NCI-H446 treated with DMSO at 0.1 percent for 48 hours (cell line): ENCODE measurements at places on chromosomes 7 and 10.

- no peak for DNase-seq
These were observed 348.8 kb upstream of the C7orf33 start for GRCh38 chr7:148241700-148242293.

- no peak for DNase-seq
These were observed 83.6 kb downstream of the KMT2E start for GRCh38 chr7:105097619-105098018.

- DNase-seq = no peak
These were observed 158.8 kb upstream of the ADARB2 start for GRCh38 chr10:1896153-1896552.

DNA sequence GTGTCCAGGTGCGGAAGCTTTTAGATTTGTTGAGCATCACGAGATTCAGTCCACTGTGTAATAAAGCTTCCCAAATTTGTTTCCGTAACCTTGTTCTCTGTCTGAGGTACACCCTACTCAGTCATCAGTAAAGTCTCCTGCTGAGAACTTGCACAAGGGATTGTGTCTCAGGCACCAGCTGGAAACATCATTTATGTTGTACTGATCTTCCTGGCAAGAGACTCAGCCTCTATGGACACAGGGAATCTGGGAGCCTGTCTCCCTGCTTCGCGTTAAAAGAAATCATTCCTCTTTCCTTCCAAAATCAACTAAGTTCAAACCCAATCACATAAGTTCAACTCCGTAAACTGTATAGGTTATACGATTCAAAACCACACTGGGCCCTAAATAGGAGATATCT is 336.8 kb downstream of the GPR37 start:
- DNase-seq = no peak

- no peak for DNase-seq
These were observed 31.8 kb upstream of the GSDME start for GRCh38 chr7:24788961-24789576.

GRCh38 chr10:122326385-122326784 is 48.1 kb upstream of the PLEKHA1 start:
- no peak for DNase-seq
